ENCODE measurements at places on chromosomes 2 and 18.

DNA sequence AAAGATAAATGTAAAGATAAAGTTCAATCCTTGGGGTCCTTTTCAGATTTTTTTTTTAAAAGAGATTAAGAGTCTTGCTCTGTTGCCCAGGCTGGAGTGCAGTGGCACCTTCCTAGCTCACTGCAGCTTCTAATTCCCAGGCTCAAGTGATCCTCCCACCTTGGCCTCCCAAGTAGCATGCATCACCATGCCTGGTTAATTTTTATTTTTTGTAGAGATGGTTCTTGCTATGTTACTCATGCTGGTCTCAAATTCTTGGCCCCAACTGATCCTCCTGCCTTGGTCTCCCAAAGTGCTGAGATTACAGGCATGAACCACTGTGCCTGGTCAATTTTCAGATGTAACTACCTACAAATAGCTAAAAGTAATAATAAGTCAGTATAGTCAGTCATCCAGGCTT lies 21.1 kb downstream of the NFE2L2 start:
- no peak for DNase-seq

DNA sequence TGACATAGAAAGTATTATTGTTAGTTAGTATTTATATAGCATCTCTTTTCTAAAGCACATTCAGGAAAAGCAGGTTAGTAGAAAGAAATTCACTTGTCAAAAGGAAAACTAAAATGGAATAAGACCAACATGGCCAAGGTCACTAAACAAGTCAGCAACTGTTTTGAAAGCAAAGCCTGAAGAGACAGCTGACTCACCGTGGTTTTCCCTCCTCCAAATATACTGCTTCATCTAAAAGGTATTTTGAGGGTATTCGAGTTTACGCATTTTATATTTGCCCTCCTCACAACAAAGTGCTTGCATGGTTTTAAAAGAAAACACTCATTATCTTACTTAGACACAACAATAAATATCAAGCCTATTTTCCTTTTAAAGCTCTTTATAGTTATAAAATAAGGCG lies 24.0 kb downstream of the ZNF385B start:
- DNase-seq, result no peak

DNA sequence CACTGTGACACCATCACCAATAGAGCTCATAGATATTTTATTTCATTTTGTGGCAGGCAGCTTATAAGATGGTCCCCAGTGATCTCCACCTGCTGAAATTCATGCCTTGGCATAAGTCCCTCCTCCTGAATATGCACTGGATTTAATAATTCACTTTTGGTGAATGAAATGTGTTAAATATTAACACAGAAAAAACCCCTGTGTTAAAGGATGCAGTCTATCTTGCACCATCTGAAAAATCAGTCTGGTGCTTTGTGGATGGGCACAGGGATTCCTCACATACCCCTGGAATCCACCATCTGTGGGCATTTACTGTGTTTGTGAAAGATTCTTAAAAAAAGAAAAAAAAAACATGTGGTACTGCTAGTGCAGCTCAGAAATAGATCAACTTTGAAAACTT lies 26.1 kb upstream of the WIPF1 start:
- no peak for DNase-seq

DNA sequence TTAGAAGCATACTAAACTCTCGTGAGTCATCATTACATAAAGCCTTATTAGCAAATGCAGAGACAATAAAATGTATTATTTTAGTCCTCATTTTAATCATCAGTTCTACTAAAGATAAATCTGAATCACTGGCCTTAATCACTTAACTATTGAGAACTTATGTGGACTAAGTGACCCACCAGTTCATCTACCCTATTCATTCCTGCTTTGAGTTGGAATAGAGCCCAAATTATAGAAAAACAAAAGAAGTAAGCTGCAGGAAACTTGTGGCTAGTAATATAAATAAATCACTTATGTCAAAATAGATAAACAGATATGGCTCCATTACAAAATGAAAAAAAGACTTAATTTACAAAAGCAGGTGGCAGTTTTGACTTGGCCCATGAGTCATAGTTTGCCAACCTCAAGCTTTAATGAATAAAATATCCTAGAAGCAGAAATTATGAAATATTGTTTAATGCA lies 851.8 kb upstream of the CRIM1 start:
- no peak for DNase-seq

DNA sequence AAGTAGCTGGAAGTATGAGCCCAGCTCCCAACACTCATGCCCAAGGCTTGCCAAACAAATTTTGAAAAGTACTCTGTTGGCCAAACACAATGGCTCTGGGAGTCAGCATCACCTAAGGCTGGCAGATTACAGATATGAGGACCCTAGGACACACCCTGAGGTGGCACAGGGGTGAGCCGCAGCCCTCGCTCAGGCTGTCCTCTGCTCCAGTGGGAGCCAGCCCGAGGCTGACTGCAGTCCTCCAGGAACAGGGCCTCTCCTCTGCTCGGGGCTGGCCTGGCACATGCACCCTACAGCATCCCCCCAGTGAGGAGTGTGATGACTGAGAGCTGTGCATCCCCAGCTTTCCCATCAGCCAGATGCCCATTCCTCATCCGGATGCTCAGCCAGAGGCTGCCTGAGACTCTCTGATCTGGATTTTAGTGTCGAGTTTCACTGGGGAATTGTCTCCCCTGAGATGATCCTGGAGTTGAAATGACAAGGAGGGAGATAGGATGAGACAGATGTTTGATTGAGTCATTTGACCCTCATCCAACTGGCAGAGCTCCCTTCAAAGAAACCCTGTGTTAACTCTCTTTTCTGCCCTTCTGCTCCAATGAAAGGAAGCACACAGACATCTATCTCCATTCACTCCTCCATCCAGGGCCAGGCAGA lies 269.3 kb upstream of the NCKAP5 start:
- DNase-seq, result no peak

DNA sequence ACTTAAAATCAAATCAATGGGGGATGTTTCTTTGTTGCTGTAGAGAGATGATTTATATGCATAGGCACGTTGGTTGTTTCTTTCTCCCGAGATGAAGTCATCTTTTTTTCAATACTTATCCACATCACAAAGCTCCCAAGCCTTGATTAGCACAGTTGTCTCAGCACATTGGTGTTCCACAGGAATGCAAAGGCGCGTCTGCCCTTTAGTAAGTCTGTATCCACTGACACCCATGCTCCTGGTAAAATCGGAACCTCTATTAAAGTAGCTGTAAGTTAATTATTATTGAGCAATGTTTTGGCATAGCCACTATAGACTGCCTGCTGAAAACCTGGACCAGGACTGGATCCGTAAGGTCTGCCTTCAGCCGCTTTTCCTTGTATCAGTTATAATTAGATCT lies 77.6 kb upstream of the RBM44 start:
- DNase-seq, result no peak
